ENCODE measurements at places on chromosomes 2 and 18.

GRCh38 chr2:72220170-72220569 is 72.5 kb upstream of the CYP26B1 start:
- DNase-seq = no peak

- no peak for DNase-seq
These were observed 86.7 kb downstream of the TMEM18 start for GRCh38 chr2:590214-591175.

GRCh38 chr2:222261504-222261903 is 37.3 kb downstream of the PAX3 start:
- no peak for DNase-seq

- DNase-seq = no peak
These were observed 109.3 kb upstream of the CNGA3 start for GRCh38 chr2:98236935-98237334.

- DNase-seq = no peak
These were observed 158.8 kb downstream of the ESCO1 start for GRCh38 chr18:21441670-21442069.

DNA sequence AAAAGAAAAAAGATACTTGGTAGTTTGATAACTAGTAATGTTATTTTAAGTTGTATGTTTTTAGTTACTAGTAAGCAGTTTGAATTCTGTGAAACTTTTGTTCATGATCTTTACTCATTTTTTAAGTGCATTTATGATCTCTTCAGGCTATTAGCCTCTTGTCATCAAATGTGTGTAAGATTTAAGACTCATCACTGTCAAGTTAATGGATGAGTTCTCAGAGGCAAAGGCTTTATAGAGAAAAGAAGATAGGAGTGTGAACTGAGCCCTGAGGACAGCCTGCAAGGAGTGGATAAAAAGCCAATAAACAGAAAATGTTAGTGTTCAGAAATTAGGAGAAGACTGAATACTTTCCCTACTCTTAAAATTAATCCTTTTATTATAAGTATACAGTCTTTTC is 13.5 kb downstream of the NDUFV2 start:
- no peak for DNase-seq

DNA sequence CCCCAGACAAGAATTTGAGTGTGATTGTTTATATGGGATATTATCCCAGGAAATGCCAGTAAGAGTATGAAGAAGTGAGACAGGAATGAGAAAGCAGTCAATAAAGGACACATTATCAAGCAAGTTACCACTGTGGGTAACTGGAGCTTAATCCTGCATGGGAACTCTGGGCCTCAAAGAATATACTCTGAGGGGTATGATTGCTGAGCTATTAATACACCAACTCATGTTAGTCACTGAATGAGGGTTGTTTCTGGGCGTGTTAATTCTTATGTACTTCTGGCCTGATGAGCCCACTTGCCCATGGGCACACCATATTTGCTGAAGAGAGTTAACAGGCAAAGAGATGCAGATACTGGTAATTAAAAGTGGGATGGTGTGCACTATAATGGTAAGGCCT is 26.6 kb upstream of the PAIP2B start:
- DNase-seq = no peak

GRCh38 chr2:184078496-184078895 is 519.8 kb upstream of the ZNF804A start:
- no peak for DNase-seq

DNA sequence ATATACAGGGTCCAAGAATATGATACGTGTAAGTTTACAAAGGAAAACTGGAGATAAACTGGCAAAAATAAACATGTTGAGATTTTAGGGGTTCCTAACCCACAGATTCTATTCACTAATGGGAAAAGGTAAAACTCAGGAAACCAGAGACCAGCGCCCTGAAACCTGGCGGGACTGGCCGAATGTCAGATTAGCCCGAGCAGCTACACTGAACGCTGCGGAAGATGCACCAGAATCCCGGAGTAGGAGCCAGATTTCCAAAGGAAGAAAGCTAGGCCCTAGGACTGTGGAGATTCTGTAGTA is 679 bp upstream of the WDR75 start:
- DNase-seq = no peak

DNA sequence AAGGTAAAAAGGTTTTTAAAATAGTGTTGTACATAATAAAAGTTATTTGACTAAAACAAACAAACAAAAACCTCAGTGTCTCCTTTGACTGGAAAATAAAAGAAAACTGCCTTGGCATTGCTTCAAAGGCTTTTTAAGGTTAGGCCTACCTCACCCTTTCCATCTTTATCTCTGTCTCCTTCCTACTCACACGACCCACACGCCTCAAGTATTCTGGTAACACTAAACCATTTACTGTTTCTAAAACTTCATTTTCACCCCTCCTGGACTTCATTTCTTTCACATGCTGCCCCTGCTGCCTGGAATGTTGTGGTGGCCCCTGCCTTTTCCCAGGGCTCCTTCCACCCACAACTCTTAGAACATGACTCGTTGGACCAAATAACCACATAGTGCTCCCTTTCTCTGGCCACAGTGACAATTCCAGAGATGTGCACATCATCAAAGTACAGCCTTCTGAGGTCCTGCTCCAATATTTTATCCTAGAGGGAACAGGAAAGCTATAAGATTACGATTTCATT is 54.0 kb downstream of the ERBB4 start:
- DNase-seq = no peak

GRCh38 chr18:46073474-46074331 is 1.6 kb upstream of the PSTPIP2 start:
- peak; percentile 36 for DNase-seq

DNA sequence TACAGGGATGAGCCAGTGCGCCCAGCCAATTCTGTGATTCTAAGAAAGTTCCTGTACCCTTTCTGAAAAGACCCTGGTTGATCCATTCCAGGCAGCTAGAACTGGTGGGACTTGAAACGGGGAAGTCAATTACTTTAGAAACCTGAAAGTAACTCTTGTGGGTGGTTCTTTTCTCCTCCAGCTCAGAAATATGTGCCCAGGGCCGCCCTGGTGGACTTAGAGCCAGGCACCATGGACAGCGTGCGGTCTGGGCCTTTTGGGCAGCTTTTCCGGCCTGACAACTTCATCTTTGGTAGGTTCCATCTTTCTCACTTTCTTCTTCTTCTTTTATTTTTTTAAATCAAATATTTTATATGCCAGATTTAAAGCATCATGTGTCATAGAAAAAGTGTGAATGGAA is 2.7 kb downstream of the TUBB6 start:
- DNase-seq = no peak

DNA sequence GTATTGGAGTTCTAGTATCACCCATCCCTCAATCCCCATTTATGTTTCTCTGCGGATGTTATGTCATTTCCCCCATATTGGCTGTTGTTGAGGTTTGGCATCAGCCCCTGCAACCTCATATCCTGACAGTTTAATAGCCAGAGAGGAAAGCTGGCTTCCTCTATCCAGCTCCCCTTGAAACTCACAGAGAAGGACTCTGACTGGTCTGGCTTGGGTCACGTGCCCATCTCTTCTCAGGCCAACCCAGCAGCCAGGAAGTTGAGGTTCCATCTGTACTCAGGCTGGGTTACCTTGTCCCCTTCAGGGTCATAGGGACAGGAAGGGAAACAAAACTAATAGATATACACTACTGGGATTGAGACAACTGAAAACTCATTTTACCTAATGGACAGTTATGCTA is 148.0 kb upstream of the SLC14A2 start:
- no peak for DNase-seq

GRCh38 chr18:63073481-63073880 is 246.1 kb downstream of the BCL2 start:
- no peak for DNase-seq

GRCh38 chr18:80112624-80113248 is 3.7 kb downstream of the ADNP2 start:
- no peak for DNase-seq

- DNase-seq = no peak
These were observed 462.6 kb downstream of the SLC4A3 start for GRCh38 chr2:220090050-220090449.

- DNase-seq = no peak
These were observed 190.8 kb downstream of the SH3BP4 start for GRCh38 chr2:235142601-235143000.

- DNase-seq = no peak
These were observed 24.4 kb upstream of the TMEM182 start for GRCh38 chr2:102737431-102737830.

DNA sequence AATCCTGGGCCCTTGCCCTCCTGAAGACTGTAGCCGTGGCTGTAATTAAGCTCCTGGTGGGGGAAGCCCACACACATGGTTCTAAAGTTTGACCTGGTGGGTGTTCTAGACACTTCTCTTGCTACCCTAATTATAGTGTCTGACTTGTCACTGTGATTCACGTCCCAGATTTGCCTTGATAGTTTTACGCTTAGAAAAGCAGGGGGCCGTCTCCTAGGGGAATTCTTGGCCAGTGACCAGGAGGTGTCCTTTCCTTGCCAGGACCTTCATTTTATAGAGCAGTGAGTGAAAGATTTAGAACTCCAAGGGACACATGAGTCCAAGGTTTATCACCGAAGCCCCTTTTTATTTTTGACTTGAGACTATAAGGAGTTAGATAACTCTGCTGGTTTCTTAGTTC is 9.0 kb downstream of the TMEM214 start:
- DNase-seq = no peak

- no peak for DNase-seq
These were observed 67.3 kb downstream of the PARD6G start for GRCh38 chr18:80179857-80180558.

DNA sequence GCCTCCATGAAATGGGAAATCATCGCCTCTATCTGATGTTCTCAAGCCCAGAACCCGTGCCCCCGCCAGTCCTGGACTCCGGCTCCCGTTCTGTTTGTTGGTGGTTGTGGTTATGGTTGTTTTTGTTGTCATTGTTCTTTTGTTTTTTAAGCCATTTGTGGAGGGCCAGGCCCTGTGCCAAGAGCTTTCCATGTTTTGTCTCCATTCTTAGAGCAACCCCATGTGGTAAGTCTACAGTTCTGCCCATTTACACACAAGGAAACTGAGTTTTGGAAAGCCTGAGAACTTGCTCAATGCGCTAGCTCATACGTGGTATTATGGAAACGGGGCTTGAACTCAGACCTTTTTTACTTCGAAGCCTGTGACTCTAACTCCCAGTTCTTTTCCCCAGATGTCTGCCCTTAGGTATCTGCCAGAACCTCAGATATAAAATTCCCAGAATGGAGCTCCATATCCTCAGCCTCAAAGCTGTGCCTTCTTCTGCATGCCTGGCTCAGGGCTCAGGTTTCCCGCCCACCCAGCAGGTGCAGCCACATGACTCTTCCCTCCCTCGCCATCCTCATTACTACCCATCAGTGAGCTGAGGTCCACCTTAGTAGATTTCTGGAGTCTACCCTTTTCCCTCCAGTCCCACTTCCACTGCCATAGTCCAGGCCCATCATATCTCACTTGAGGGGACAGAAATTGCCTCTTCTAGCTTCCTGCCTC is 194.1 kb downstream of the KLHL29 start:
- DNase-seq = no peak

GRCh38 chr2:76984359-76984758 is 537.8 kb downstream of the LRRTM4 start:
- DNase-seq = no peak

GRCh38 chr2:106885971-106886915 is at the start of gene ST6GAL2:
TSS of gene ST6GAL2 (minus strand) at chr2:106886167. CDS start at chr2:106843977, 42,190 bp downstream.
- DNase-seq = no peak

- DNase-seq = no peak
These were observed 242.7 kb downstream of the CNTNAP5 start for GRCh38 chr2:124267794-124268193.

DNA sequence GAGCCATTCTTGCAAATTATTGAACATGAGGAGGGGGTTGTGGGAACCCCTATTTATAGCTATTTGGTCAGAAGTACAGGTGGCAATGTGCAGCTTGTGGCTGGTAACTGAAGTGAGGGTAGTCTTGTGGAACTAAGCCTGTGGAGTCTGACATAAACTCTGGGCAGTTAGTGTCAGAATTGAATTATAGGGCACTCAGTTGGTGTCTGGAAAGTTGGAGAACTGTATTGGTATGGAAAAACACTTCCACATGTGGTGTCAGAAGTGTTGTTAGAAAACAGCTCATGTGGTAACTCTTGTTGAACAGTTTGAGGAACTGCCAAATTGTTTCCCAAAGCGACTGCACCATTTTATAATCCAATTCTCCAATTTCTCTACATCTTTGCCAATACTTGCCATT is 7.5 kb downstream of the RALBP1 start:
- DNase-seq = no peak

GRCh38 chr2:190947711-190948251 is 66.2 kb downstream of the STAT1 start:
- no peak for DNase-seq
